T47D (cell line): ENCODE measurements at places on chromosomes 4 and X.

GRCh38 chr4:150141756-150142155 is 63.5 kb downstream of the DCLK2 start:
- no peak for DNase-seq

DNA sequence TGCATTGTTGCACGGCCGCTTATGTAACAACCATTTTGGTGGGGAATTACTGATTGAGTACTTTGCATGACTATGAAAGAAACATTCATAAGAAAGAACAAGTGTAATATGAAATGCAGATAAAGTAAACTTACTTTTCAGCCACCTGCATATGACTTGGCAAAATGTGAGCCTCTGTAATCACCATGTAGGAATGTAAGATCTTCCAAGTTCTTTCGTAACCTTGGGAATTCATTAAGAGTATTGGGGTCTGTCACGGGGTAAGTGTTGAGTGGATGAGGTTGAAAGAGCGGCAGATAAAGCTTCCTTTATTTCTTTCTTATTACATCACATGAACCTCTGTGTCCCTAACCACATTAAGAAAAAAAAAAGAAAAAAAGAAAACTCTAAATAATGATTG is 348.5 kb upstream of the NR3C2 start:
- DNase-seq: no peak

- peak; percentile 19 for DNase-seq
Measured at GRCh38 chr4:142565771-142566170, 280.3 kb downstream of the INPP4B start.

DNA sequence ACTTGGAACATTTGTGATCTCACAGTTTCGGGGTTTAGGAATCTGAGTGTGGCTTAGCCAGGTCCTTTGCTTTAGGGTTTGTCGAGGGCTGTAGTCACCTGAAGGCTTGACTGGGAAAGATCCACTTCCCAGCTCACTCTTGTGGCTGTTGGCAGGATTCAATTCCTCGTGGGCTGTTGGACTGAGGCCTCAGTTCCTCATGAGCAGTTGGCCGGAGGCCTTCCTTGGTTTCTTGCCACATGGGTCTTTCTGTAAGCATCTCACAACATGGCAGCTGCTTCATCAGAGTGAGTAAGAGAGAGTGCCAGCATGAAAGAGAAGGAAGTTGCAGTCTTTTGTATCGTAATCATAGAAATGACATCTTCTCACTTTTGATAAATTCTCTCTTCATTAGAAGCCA is 11.1 kb downstream of the TXLNG start:
- DNase-seq: no peak

DNA sequence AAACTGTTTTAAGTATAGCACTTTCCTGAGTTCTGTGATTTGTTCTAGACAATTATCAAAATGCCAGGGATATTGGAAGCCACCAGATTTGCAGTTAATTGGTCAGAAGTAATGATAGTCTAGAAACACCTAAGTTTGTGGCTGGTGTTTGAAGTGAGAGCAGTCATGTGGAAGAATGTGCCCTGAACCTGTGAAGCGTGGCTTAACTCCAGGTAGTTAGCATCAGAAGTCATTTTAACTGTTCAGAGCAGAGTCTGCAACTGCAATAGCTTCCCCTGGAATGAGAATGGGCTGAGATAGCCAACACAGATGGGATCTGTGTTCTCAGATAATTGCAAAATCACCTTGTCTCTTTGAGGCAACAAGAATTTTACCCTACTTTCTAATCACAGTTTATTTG is 255.1 kb upstream of the GK2 start:
- DNase-seq: no peak

DNA sequence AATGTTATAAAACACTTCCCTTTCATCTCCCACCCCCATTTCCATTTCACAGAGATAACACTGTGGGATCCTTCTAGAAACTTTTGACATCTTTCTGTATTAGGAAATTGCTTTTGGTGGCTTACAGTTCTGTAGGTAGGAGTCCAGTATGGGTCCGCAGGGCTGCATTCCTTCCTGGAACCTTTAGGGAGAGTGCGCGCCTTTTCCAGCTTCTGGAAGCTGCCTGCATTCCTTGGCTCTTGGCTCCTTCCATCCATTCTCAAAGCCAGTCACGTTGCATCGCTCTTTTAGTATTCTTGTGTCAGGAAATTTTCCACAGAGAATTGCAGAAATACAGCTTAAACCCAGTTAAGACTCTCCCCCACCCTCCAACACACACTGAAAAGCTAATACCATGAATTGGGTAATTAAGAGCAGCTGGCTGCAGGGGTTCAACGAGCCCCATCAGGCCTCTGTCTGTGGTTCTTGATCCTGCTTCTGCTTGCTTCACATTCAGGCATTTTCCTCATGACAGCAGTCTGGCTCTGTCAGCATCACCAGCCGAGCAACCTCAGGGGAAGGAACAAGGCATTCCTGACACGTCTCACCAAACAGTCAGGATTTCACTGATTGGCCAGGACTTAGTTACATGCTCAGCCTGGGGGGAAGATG is 48.8 kb downstream of the SEPTIN11 start:
- peak; percentile 57 for DNase-seq

DNA sequence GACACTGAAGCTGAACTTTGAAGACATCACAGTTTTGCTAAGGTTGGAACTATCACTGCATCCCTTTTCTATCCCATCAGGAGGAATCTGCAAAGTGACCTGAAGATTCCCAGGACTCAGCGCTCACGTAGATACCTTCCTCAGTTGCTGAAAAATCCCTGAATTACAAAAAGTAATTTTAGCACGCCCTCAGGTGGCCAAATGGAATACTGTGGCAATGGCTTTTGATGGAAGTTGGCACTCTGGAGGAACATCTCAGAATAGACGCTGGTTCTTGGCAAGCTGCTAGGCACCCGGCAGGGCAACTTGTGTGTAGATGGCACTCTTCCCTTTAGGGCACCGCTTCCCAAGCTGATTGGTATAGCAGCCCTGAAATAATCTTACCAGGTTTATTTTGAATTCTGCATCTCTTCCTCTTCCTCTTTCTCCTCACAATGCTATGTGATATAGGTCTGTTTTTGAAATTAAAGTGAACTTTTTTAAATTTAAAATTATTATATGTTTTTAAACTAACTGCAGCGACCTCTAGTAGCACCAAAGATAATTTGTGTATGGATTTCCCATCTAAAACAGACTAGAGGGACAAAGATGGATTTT is 16.3 kb upstream of the ESX1 start:
- peak; percentile 74 for DNase-seq

DNA sequence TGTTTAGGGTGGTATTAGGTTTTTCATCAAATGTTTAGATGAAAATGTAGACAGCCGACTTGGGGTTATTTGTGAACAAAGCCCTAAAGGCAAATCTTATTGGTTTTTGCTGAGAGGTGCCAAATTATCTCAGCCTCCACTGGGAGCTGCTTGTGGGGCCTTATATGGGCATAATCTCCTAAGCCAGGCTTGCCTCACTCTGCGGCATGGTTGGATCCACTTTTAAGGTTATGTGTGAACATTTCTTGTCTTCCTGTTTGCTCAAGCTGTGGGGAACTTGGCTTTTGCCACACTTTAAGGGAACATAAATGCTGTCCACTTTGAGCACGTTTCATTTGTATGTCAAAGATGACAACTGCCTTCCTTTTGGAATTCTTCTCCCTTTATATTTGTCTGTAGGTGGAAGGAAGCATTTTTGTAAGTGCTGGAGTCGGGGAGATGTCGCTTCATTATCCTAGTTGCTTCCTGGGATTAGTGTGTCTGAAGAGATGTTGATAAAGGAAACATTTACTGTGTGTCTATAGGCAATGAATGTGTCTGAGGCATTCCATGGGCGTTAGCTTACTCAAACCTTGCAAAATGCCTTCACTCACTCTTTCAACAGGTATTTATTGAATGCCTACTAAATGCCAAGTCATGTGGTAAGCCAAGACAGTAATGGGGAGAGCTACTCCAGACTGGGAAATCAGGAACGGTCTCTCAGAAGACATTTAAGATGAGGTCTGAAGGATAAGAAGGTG is 78.3 kb downstream of the SLC9A6 start:
- DNase-seq: no peak

DNA sequence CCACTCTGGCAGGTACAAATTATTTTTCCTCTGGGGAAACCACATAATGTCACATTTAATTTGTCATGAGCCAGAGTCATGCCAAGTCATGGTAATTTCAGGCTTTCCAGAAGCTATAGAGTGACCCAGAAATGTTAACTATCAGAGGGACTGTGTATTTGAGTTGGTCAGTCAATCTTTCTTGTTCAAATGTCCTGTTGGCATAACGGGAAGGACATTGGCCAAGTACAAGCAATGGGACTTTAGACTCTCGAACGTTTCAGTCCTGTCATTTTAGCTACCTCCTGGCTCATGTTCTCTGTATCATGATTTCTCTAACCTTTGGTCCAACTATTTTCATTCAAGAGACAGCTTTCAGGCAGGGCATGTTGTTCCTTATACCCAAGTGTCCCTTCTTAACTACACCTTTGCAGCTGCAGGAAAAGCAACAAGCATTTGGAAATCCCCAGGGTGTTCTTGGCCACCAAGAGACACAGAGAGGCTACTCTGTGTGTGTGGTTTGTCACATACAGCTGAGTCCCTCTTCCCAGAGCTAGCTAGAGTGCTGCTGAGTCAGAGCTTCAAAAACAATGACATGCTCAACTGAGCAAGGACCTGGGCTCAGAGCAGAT is 142.6 kb downstream of the EGF start:
- no peak for DNase-seq

DNA sequence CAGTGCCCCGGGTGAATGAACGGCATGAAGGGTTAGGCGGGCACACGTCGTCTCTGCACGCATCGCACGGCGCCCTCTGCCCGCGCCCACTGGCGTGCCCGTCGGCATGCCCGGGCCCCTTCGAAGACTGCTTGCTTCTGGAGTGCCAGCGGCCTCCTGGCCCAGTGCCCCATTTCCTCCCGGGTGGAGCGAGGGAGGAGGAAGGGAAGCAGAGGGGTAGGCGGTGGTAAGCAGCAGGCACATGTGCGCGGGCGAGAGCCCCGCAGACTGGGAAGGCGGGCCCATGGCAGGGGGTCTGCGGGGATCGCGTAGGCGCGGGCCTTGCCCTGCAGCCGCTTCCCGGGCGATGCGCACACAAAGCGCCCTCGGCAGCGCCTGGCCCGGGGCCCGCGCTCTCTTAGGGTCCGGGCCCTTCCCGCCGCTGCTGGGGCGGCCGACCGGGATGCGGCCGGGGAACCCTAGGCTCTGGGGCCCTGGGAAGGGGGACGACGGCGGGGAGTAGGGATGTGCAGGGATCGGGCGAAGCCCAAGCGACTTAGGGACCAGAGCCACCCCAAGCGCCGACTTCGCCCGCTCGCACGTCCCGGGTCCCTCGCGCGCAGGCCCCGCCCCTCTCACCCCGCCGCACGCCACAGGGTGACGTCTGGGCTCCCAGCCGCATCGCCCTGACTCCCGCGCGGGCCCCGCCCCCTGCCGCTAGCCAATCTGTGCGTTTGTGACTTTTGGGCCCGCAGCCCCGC is 866 bp upstream of the EMD start:
- DNase-seq: peak; percentile 46

- DNase-seq: no peak
Measured at GRCh38 chr4:150212927-150213326, 134.7 kb downstream of the DCLK2 start.

- no peak for DNase-seq
Measured at GRCh38 chr4:163726641-163727040, 232.2 kb downstream of the TMA16 start.

DNA sequence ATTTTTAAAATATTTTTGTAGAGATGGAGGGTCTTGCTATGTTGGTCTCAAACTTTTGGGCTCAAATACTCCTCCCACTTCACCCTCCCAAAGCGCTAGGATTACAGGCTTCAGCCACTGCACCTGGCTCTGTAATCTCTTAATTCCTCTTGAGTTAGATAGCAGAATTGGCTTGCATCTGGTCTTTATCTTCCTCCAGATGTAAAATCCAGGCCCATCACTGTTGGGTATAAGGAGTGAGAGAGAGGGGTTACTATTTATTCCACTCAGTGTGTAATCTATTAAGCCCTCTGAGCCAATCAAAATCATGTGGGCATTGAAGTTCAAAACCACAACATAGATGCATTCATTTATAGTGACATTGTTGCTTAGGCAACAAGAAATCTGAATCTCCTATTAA is 33.9 kb downstream of the ANK2 start:
- DNase-seq: no peak

DNA sequence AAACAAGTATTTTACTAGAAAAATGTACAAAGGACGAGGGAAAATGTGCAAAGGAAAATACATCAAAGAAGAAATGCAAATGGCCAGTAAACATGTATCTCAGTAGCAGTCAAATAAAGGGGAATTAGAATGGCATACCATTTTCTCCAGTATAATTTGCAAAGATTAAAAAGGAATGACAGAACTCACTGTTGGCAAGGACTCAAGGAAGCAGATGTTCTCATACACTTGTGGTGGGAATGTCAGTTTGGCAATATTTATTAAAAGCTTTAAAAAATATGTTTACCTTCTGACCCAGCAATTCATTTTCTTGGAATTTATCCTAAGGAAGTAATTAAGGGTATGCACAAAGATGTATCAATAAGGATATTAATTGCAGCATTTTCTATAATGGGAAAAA is 7.6 kb downstream of the CLCN5 start:
- DNase-seq: no peak

DNA sequence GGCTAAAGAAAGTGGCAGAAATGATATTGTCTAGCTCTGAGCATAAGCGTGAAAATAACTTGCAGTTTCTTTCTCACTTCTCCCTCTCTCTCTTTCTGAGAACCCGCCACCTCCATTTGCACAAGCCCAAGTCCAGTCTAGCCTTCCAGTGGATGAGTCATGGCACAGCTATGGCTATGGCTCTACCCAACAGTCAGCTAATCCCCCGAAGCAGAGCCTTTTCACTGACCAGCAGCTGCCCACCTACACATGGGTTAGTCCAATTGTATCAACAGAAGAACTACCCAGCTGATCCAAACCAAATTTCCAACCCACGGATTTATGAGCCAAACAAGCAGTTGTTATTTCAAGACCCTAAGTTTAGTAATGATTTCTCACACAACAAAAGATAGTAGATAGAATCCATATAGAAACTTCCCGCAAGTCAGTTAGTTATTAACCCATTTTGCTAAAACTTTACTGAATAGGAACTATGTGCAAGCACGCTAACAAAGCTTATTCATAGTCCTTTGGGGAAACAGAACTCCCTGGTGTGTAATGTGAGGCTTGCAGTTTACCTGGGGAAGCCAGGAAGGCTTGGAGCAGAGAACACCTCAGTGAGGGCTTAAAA is 282.3 kb downstream of the INPP4B start:
- no peak for DNase-seq

- DNase-seq: no peak
Measured at GRCh38 chr4:6085028-6085690, 66.9 kb upstream of the C4orf50 start.

DNA sequence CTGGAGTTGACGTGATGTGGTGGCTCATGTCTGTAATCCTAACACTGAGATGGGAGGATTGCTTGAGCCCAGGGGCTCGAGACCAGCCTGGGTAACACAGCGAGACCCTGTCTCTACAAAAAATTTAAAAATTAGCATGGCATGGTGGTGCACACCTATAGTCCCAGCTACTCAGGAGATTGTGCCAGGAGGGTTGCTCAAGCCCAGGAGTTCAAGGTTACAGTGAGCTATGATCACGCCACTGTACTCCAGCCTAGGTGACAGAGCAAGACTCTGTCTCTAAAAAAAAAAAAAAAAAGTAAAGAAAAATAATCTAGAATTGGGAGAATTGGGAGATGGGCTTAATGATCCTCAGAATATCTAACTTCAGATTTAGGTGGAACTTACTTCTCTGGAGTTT is 51.1 kb downstream of the MSN start:
- DNase-seq: no peak

GRCh38 chr4:40557736-40558135 is 71.9 kb downstream of the RBM47 start:
- no peak for DNase-seq
